ENCODE measurements at places on chromosomes 5 and 9.

DNA sequence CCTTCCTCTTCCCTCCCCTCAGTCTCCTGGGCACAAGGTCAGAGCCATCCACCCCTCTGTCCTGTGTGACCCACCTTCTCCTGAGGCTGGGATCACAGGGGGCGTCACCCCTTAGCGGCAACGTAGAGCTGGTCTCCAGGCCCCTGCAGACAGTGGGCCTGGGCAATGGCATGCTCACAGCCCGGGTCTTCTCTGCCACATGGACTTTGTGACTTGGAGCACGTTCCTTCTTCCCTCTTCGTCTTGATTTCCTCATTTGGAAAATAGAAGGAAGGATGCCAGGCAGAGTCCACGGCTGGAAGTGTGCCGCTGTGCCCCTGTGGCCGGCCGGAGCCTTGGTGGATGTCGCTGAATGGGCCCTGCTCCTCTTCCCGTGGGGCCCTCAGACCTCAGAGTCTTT, 10.0 kb downstream of the RXRA start:
- DNase-seq, result no peak

- DNase-seq, result no peak
Observed at GRCh38 chr9:96008502-96009222, 133.2 kb downstream of the ERCC6L2 start.

DNA sequence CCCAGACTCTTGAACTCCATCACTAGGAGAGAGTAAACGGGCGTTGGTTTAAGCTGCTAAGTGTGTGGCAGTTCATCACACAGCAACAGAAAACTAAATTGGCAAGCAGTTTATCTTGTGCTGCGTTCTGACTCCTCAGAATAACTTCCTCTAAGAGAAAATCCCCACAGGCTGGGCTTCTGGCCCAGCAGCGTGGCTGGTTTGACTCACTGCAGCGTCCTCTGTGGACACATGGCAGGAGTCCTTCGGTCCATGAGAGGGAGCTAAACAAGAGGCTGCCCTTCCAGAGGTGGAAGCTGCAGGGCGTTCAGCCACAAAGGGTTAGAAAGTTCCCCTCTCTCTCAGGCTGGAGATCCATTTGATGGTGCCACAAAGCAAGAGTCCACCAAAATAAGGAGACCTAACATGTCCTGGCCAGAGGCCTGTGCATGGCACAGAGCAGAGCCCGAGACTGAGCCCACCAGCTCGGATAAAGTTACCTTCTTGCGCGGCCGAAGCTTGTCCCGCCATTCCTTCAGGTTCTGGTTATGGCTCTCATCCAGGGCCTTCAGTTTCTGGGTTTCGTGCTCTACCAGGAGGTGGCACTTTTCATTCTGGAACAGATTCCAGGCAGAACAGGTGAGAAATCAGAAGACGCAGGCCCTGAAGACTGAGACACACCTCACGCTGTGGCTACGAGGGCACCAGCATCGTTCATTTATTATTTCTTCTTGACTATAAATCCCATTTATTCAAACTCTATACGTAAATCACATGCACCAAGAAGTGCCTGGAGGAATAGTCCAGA, 46.2 kb upstream of the FBXW11 start:
- no peak for DNase-seq

- no peak for DNase-seq
Observed at GRCh38 chr9:112586599-112587155, 100.0 kb downstream of the KIAA1958 start.

- DNase-seq, result no peak
Observed at GRCh38 chr5:131281133-131281867, 17.4 kb downstream of the CDC42SE2 start.

GRCh38 chr9:71928806-71929205, 17.4 kb downstream of the C9orf85 start:
- DNase-seq, result no peak

- DNase-seq, result no peak
Observed at GRCh38 chr9:136079916-136080246, 15.2 kb downstream of the NACC2 start.

GRCh38 chr9:30913331-30913730, 1471.1 kb upstream of the ACO1 start:
- DNase-seq, result no peak

GRCh38 chr5:36957953-36958537, 81.5 kb downstream of the NIPBL start:
- DNase-seq, result no peak

- no peak for DNase-seq
Observed at GRCh38 chr5:174500636-174501035, 223.7 kb upstream of the MSX2 start.

DNA sequence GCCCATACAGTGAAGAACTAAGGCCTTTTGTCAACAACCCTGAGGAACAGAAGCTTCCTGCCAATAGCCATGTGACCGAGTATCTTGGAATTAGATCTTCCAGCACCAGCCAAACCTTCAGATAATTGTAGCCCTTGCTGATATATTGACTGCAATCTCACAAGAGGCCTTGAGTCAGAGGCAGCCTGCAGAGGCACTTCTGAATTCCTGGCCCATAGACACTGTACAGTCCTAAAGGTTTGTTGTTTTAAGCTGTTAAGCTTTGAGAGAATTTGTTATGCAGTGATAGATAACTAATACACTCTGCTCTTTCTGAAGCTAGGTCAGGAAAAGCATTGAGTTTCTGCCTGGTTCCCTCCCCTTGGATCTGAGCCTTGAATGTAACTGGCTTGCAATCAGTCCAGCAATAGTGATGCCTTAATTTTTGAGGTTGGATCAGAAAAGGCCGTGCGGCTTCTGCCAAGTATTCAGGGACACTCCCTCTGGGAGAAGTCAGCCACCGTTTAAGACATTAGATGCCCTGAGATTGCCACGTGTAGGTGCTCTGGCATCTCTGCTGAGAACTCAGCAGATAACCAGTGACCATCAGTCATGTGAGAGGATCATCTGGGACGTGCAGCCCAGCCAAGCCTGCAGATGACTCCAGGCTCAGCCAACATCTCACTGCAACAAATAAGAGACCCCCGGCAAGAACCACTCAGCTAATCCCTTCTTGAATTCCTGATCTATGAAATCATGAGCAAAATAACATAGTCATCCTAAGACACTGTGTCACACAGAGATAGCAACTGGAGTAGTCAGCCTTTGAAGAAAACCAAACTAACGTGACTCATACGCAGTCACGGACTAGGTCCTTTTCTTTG, 126.8 kb upstream of the STC2 start:
- no peak for DNase-seq

Measured in stimulated activated CD4-positive, alpha-beta T cell treated with anti-CD3 and anti-CD28 coated beads, TNF-alpha, amount 100 ng/mL, for 4 hours (primary cell).